ENCODE measurements at places on chromosomes 2 and 18.

- DNase-seq: no peak
These were observed 55.1 kb upstream of the XDH start for GRCh38 chr2:31469648-31470047.

DNA sequence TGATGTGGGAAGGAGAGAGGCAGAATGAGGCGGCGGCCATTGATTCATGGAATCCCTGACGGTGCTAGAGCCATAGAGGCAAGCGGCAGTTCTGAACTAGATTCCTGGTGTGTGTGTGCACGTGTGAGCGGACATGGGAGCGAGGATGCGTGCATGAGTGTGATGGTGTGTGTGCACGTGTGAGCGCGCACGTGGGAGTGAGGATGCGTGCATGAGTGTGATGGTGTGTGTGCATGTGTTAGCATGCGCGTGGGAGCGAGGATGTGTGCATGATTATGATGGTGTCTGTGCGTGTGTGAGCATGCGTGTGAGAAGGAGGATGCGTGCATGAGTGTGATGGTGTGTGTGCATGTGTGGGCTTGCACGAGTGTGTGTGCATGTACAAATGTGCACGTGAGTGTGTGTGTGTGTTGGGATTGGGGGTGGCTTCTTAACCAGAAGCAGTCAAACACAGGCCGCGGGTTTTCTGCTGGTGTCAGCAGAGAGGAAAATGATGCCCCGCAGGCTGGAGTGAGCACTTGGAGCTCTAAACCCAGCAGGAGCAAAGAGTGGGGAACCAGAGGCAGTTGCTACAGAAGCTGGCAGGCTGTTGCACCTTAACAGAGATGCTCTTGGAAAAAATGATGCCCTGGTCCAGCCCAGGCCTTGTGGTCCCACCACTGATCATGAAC lies 29.5 kb downstream of the DIPK1C start:
- no peak for DNase-seq

- no peak for DNase-seq
These were observed 4.3 kb upstream of the MOCOS start for GRCh38 chr18:36183033-36183432.

DNA sequence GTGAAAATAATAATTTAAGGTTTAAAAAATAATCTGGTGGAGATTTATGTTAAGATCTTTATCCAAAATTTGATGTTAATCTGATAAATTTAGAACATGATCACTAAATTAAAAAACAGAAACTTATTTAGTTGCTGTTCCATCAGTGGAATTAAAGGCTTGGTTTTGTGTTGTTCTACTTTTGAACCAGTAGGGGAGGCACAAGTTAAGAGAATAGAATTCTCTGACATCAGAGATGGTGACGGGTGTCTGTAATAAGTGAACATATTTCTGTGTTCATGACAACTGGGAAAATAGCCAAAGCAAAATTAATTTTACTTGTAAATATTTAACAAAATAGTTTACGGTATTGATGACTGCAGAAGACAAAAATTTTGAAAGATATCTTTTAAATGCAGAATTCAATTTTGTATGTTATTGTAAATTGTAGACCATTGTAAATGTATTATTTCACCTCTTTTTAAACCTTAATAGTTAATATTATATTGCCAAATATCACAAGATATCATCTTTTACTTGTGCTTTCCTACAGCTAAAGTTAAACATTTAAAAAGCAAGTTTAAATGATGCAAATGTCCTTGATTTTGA lies 106.0 kb downstream of the UBR3 start:
- DNase-seq: no peak

DNA sequence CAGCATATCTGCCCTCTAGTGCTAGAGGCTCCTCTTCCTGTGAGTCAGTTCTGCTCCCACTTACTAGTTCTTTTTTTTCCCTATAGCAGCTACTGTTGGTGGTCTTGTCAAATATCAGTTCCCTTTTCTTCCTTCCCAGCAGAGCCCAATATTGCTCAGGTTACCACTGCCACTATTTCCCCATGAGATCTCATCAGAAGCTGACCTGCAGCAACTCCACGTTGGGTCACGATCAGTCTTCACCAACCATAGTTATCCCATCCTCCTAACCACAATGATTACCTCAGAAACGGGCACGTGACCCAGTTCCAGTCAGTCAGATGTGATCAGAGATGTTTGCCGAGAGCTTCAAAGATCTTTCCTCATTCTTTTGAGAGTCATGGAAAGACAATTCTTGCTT lies 59.7 kb upstream of the CAPN13 start:
- DNase-seq: no peak

- no peak for DNase-seq
These were observed 11.3 kb downstream of the GATA6 start for GRCh38 chr18:22180722-22181121.

GRCh38 chr18:72155327-72155726 lies 388.8 kb downstream of the CBLN2 start:
- DNase-seq: no peak

DNA sequence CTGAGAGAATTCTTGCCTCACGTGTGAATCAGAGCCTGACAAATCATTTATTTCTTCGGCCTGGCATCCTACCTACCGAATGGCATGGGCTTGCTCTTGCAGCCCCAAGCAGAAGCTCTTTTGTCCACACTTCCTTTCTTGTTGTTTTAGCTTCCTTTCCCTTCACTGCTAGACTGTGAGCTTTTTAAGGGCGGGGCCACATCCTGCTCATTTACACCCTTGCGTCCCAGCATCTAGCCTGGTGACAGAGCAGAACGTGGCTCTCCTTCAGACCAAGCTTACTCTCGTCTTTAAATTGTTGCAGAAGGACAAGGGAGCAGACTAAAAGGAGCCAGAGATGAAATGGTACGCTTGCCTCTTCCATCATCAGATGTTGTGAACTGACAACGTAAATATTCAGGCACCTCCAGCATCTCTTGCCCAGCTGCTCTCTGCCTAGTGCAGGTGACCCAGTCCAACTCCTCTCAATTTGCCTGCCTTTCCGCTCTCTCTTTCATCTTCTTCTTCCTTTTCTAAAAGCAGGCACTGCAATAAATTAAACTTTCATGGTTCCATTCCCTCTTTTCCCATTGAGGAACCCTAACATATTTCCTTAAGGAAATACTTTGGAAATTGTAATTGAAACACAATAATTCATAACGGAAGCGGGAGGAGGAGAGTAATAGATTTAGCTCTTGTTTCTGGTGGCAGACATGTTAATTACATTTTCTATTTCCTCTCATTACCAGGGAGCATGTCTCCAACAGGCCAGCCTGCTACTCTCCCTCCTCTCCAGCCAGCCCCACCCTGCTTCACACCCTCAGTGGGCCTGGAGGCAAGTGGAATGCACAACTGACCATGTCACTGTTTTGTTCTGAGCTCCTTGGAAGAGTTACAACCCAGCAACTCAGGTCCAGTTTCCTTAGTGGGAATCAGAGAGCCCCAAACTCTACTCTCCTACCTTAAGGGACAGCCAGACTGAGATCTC lies 228.1 kb upstream of the TRIB2 start:
- DNase-seq: no peak

DNA sequence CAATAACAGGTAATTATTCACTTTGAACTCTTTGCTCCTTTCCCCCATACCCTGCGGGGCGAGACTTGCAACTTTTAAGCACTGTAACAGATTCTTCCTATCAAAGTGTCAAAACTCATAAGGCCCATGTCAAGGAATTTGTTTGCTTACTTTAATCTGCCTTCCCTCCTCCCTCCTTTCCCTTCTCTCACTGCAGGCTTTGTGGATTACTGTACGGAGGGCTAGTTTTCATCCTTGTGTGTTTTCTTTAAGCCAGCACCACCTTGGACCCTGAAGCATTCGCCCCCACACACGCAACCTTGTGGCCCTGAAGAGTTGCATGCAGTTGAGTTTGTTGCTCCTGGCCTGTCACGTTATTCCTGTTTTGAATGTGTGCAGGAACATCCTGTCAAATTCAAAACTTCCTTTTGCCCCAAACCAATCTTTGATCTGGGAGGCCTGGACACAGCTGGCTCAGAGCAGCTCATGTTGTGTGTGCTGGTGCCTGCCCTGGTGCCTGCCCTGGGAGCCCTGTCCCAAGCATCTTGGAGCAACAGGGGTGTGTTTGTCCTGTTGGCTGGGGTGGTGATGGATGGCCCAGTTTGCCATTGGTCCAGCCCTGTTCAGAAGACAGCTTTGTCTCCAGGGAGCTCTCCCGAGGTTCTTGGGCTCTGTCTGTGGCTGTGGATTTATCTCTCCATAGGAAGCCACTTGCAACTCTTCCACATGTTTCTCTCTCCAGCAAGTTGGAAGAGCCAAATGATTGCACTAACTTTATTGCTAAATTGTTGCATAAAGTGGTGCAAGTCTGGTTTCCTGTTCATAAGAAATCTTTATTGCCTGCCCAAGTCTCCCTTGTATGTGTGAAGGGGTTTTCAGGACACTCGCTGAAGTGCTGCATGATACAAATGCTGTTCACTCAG lies 199.6 kb downstream of the VAPA start:
- DNase-seq: no peak

DNA sequence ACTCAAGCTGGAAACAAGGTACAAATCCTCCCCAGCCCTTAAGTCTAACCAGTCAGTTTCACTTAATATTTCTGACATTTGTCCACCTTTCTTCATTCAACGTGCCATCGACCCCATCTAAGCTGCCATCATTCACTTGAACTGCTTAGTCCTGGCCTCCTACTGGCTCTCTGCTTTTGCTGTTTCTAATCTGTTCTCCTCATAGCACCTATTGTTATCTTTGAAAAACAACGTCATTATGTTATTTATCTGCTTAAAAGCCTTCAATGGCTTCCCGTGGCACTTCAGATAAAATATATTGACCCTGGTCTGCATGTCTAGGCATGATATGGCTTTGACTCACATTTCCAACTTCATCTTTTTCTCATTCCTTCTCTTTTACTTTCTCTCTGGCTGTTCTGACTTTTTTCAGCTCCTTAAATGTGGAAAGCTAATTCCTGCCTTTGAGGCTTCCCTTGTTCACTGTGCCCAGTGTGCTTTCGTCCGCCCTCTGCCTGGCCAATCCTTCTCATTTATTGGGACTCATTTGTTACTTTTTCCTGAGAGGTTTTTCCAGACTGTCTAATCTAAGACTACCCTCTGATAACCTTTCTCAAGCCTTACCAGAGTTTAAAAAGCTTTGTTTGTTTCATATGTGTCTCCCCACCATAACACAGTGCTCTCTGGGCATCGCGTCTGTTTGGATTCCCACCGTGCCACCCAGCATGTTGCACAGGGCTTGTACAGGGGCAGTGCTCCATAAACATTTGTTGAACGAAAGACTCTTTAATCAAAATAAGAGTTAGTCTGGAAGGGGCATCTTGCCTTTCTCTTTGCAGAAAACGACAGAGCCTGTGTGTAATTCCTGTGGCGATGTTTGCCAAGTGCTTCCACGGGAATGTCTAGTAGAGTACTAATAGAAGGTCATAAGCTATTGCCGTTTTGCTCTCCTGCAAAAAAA lies 183.9 kb downstream of the FMNL2 start:
- DNase-seq: no peak

DNA sequence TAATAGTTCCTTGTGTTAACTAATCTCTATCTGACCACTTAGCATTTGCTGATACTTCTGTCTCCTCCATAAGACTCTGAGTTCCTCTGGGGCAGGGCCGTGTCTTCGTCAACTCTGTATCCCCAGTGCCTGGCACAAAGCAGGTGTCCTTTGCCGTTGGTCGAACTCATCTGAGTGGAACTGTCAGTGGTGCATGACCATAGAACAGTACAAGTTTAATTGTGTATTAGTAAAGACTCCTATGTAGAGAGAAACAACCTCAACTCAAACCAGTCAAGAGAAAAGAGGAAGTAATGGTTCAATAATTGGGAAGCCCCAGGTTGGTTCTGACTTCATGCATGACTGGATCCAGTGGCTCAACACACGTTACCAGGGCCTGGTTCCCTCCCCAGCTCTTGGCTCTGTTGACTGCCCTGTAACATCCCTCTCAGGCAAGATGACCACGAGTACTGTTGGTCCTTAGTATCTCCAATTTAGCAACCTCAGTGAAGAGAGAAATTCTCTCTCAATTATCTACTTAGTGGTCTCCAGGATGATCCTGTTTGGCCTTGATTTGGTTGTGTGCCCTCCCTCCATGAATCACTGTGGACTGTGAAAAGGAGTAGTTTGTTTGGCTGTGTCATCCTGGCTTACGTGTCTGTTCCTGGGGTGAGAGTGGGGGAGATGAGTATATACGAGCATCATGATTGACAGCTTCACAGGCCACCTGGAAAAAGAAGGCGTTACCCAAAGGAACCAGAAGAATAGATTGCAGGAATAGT lies 58.5 kb upstream of the MSH6 start:
- DNase-seq: no peak

DNA sequence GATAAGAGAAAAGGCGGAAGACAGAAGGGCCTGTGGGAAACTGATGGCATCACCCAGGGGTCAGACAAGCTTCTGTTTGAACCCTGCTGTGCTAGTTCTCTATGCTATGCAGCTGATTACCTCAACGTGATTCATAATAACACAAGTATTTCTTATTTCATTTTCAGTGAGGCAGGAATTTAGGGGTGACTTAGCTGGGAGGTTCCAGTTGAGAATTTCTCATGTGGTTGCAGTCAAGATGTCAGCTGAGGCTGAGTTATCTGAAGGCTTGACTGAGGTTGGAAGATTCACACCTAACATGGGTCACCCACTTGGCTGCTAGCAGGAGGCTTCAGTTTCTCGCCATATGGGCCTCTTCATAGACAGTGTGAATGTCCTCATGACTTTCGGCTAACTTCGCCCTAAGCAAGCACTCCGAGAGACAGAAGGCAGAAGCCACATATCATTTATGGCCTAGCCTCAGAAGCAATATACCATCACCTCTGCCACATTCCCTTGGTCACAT lies 34.0 kb upstream of the TMEM131 start:
- DNase-seq: no peak

DNA sequence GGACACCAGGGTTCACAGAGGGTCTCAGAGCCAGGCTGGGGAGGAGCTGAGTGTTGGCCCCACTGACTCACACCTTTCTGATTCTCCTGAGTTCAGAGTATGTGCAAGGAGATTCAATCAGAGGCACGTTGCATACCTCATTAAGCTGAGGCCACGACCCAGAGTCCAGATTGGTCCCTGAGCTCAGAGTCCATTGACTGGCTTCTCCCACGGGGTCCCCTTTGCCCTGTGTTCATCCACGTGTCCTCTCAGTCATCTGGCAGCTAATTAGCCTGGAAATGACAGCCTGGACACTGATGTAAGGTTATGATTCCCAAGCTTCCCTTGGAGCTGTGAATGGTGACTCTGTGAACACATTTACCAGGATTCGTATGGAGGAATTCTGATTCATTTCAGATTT lies 267.2 kb downstream of the SH3BP4 start:
- no peak for DNase-seq

- no peak for DNase-seq
These were observed 431.1 kb upstream of the ZEB2 start for GRCh38 chr2:144950899-144951560.

- no peak for DNase-seq
These were observed 142.3 kb upstream of the CDH7 start for GRCh38 chr18:65608471-65608870.

DNA sequence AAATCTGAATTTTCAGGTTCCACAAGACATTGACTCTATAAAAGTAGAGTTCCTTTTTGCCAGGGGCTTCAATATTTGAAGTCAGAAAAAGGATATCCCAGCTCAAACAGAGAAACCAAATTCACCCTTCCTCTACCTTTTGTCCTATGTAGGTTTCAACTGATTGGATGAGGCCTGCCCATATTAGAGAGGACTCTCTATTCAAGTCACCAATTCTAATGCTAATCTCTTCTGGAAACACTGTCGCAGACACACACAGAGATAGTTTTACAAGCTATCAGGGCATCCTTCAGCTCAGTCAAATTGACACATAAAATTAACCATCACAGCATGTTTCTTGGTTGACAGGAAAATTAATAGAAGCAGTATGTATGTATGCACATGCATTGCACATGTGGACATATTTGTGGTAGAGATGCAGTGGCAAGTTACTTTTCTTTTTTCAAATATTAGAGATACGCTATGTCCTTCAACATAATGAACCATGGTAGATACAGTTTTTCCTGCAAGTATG lies 207.1 kb downstream of the RAD51AP2 start:
- DNase-seq: no peak
